ENCODE measurements at places on chromosomes 12 and 14.
A peak's percentile ranks its signal among the peaks of the same experiment; 100 is the strongest.

- DNase-seq: no peak
These were observed 12.9 kb upstream of the MCRS1 start for GRCh38 chr12:49580572-49581535.

GRCh38 chr12:108076556-108076955 lies 52.5 kb upstream of the WSCD2 start:
- no peak for DNase-seq

DNA sequence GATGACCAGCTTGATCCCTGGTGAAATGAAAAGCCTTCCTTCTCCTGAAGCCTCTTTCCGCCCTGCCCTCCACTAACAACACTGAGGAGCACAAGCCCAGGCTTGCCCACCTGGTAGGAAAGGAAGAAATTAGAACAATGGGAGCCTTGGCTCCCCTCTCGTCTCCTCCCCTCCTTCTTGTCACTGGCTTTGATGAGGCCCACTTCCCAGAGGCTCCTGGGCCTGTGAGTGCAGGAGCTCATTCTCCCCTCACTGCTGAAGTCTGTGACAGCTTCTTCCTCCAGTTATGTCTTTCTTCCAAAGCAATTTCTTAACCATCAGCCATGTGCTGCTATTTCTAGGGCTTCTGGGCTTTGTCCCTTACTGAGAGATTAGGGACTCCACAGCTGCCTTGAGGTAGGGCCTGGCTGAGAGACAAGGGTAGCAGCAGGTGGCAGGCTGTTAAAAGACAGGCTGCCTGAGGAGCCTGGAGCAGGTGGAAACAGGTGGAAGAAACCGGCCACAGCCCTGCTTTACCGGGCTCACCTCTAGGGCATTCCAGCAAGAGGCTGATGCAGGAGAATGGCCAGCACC lies 53.6 kb upstream of the SRSF5 start:
- DNase-seq: peak; percentile 67

DNA sequence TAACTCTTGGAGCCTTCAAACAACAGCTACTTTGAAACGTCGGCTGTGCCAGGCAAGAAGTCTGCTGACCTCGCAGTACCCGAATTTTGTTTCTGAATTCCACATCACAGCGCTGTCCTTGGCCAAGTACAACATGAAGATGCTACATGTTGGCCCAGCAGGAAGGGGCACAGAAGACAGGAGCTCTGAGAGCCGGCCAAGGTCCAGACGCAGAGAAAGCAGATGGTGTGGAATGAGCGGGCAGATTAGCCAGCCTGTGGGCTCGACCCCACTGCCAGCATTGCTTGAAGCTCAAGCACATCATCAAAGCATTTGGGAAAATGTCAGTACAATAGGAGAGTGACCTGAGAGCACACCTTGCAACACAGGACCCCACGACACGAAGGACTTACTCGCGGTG lies 64.5 kb downstream of the FZD10 start:
- no peak for DNase-seq

GRCh38 chr14:105890474-105891220 lies 364.3 kb downstream of the TMEM121 start:
- no peak for DNase-seq

DNA sequence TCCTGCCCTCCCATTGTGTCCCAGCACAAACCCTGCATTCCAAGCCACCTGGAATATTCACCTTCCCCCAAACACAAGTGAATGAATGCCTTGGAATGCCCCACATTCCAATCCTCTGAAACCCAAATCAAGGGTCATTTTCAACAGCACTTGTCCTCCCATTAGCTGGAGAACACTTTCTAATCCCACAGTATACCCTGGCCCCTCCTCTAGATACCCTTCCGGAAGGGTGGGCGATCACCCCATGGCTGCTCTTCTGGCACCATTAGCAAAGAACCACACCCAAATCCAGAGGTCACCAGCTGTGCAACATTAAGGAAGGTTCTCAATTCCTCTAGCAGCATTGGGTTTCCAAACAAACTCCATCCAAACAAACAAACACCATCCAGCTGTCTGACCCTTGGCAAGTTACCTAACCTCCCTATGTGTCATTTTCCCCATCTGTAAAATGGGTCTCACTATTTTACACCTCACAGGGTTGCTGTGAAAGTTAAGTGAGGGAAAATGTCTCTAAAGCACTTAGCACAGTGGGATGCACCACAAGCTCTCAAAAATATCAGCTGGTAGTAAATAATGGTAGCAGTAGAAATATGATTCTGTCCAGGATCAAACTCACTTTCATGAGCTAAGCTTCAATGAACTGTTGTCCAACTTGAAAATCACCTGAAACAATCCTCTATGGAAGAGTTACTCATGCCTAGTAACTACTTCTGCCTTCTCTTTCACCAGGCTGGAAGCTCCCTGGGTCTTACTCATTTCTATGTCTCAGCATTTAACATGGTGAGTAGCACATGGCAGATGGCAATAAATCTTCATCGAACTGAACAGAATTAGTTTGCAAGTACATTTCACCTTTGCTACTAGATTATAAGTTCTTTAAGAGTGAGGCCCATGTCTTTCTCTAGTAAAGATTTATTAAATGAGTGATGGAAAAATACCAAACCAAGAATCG lies 5.3 kb downstream of the NUAK1 start:
- DNase-seq: no peak

DNA sequence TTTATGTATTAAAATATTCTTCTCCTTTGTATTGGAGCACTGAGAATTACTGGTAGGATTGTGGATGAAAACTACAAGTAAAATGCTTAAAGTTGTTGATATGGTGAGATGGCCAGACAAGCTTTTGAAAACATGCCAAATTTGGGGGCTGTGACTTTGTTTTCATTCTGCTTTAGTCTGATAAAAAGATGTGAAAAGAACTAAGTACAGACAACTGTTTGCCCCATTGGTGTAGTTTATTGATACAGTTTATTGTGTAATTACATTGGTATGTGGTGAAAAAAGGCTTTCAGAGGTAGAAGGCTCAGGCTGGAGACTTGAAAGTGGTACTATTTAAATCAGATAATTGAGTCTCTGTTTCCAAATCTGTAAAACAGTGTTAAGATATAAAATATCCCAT lies 746.8 kb downstream of the DIO2 start:
- DNase-seq: no peak
